ENCODE measurements at places on chromosomes 6 and 20. TPM values are rescaled to one million over a fixed set of nuclear protein-coding genes. Genes with fewer than 3 reads are reported as not detected.
A peak's percentile ranks its signal among the peaks of the same experiment; 100 is the strongest.

GRCh38 chr6:7723554-7723953 lies 2.3 kb upstream of the BMP6 start:
- DNase-seq: no peak

- no peak for DNase-seq
Measured at GRCh38 chr6:6783721-6784120, 195.2 kb downstream of the LY86 start.

The SLC17A2 gene
- 0.48 TPM for total RNA-seq

The SRMS gene
- not detected for total RNA-seq

- DNase-seq: no peak
Measured at GRCh38 chr6:165487950-165488349, 175.1 kb downstream of the PDE10A start.

GRCh38 chr6:44472250-44472945 lies 84.9 kb downstream of the CDC5L start:
- no peak for DNase-seq

DNA sequence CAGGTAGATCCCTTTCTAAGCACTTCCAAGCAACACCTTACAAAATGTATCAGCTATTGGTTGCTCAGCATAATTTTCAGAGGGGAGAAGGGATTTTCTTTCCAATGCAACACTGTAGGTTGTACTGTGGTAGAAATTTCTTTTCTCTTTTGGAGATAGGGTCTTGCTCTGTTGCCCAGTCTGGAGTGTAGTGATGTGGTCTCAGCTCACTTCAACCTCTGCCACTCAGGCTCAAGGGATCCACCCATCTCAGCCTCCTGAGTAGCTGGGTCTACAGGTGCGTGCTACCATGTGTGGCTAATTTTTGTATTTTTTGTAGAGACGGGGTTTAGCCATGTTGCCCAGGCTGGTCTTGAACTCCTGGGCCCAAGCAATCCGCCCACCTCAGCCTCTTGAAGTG lies 16.3 kb downstream of the RAD21L1 start:
- no peak for DNase-seq

GRCh38 chr6:143279385-143279784 lies 171.1 kb downstream of the ADAT2 start:
- no peak for DNase-seq

- DNase-seq: no peak
Measured at GRCh38 chr6:91796603-91797002, 1209.7 kb upstream of the MAP3K7 start.

DNA sequence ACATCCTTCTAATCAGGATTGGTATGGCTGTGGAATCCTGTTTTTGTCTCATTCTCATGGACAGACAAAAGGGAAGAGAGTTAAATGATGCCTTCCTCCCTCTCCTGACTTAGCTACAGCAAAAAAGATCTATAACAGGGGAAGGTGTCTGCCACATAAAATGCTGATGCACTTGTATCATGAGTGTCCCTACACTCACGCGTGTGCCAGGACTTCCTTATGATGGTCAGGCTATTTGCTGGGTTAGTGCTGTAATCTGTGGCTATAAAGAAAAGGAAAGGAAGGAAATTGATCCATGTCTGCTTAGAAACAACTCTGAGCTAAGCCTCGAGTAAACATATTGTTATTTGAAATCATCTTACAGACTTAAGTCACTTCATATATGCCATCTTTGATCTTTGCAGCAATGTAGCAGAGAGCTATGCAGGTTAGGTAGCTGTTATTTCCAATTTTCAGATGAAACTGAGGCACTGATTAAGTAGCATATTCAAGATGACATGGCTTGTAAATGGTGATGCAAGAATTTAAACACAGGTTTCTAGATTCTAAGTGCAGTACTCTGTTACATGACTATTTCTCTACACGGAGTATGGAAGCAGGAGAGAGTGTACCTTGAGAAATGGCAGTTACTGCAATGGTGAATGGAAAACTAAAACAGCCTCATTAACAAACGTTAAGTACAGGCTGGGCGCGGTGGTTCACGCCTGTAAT lies 8.4 kb upstream of the DHX35 start:
- DNase-seq: no peak

GRCh38 chr6:167750956-167751358 lies 75.8 kb upstream of the AFDN start:
- peak; percentile 62 for DNase-seq

DNA sequence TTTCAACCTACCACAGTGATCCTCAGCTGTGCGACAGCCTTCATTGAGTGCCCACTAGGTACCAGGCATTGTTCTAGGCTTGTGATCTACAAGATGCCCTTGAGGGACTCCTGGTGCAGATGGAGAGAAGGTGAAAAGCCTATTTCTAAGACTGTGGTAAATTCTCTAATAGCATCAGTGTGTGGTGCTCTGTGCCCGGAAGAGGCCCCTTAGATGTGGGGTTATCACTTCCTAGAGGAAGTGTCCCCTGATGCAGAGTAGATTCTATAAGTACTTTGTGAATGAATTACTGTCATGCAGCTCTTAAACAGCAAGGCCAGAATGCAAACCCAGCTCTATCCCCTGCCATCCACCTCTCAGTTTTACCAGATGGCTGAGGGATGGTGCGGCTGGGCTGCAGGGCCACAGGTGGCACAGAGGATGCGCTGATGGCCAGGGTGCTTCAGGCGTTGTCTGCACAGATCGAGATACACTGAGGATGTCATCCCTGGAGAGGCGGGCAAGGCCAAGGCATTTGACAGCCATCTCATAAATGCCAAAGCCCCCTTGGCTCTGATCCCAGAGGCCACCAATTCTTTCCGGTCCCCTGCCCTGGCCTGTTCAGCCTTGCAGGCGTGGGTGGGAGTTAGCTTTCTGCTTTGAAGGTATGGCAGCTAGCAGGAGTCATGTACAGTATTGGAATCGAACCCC lies 96.7 kb downstream of the TOX2 start:
- no peak for DNase-seq

- DNase-seq: no peak
Measured at GRCh38 chr6:41032830-41033229, 6.2 kb downstream of the UNC5CL start.

The PRND gene
- 4.3 TPM for total RNA-seq

DNA sequence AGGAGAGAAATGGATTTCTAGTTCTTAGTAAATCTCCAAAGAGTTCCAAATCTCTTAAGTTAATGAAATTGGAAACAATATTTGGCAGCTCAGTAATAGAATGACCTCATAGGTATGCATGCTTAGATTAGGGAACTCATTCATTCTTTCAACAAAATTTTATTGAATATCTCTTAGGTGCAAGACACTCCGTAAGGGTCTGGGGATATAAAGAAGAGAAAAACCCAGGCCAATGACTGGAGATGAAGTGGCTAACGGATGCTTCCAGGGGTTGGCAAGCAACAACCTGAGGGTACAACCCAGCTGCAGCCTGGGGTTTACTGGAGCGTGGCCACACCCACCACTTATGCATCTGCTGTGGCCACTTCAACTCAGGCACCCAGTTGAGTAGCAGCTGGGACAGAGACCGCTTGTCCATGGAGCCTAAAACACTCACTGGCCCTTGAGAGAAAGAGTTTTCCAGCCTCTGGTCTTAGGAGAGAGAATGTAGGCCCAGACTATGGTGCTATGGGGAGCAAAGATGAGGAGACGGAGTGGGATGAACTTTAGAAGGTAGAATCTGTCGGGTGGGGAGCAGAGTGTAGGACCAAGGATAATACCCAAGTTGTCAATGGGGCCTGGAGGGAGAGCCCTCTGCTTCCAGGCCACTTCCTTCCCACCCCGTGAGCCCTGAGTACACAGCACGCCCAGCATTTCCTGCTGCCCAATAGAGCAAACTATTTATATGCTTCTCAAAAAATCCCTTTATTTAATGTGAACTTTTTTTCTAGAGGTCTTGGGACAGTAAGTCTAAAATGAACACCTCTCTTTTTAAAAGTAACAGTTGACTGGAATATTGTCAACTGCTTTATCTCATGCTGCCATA lies 46.8 kb upstream of the PXDC1 start:
- DNase-seq: no peak

The OSBPL2 gene
- 42.4 TPM for total RNA-seq

The SOX18 gene
- total RNA-seq: 8.7 TPM

The DPPA5 gene
- total RNA-seq: not detected

GRCh38 chr6:42279144-42279781 lies 61.6 kb upstream of the MRPS10 start:
- DNase-seq: peak; percentile 81

The ETV7 gene
- total RNA-seq: 0.96 TPM

The KCNB1 gene
- total RNA-seq: 2.4 TPM

GRCh38 chr6:137159912-137160311 lies 13.5 kb downstream of the IL22RA2 start:
- no peak for DNase-seq

The COL12A1 gene
- total RNA-seq: 1,307 TPM

DNA sequence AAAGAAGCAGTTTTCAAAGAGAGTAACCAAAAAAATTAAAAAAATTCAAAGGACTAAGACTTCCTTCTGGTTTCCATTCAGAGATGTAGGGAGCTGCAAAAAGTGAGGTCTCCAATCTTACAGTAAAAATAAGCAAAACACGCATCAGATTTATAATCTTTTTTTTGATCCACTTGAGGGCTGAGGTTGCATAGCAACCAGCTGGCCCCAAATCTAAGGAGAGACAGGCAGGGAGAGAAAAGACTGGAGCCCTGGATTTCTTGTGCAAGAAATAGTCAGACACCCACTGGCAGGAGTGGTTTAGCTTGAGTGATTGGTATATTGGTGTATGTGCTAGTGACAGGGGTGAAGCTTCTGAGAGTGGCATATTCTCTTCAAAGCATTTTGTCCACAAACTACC lies 135.9 kb upstream of the FUT9 start:
- DNase-seq: peak; percentile 47
